ENCODE measurements at places on chromosomes 1 and 21.
A peak's percentile ranks its signal among the peaks of the same experiment; 100 is the strongest.

DNA sequence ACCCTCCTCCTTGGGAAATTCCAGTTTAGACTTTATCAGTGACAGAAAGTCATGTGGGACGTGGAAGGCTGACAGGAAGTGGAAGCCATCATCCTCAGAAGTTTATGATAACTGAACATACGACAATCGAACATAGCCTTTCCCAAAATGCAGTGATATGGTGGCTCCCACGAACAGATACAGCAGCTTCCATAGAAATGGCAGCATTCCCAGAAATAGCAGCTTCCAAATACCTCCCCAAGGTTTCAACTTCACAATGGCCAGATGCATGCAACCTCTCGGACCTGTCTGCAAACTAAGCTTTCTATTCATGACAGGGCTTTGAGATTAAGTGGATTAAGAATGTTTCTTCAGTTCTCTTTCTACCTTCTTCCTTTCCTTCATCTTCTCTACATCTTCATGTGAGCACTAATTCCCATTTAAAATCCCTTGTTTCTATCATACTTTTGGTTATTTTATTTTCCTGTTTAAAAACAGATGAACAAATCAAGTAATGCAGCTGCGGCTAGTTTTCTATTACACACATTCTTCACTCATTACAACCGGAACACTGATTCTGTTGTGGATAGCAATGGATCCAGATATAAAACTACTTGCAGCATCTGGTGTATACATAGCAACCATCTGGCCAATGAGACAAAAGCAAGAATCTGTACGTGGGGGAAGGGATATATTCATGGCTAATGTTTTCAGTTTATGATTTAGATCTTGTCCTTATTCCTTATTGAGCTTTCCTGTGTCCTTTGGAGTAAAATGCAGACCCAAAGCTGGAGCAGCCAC lies 304.8 kb downstream of the BRINP3 start:
- no peak for DNase-seq

GRCh38 chr1:106515375-106515774 lies 541.1 kb upstream of the PRMT6 start:
- no peak for DNase-seq

GRCh38 chr1:197486946-197487345 lies 218.9 kb downstream of the CRB1 start:
- no peak for DNase-seq

DNA sequence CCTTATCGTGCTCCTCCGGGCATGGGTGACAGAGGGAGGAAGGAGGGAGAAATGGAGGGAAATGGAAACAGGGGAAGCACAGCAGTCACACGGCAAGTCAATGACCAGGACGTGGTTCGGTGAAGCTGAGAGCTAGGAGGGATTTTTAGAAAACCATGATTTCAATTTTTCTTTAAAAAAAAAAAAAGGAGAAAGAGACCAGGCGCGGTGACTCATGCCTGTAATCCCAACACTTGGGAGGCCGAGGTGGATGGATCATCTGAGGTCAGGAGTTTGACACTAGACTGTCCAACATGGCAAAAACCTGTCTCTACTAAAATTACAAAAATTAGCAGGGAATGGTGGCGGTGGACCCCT lies 776 bp upstream of the TNFRSF9 start:
- DNase-seq = no peak

DNA sequence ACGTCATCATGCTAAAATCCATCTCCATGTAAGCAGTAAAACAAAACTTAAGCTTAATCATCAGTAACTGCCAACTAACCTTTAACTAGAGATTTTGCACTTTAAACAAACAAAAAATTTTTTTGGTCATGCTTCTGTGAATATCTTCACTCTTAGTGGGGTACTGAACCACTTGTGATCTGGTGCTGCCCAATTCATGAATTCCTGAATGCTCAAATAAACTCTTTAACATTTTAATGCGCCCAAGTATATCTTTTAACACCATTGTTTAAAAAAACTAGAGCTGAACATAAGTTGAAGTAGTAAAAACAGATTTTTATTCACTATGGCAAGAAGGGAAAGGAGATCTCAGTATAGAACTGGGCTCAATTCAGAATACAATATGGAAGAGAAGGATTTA lies 196.9 kb upstream of the USP24 start:
- no peak for DNase-seq

DNA sequence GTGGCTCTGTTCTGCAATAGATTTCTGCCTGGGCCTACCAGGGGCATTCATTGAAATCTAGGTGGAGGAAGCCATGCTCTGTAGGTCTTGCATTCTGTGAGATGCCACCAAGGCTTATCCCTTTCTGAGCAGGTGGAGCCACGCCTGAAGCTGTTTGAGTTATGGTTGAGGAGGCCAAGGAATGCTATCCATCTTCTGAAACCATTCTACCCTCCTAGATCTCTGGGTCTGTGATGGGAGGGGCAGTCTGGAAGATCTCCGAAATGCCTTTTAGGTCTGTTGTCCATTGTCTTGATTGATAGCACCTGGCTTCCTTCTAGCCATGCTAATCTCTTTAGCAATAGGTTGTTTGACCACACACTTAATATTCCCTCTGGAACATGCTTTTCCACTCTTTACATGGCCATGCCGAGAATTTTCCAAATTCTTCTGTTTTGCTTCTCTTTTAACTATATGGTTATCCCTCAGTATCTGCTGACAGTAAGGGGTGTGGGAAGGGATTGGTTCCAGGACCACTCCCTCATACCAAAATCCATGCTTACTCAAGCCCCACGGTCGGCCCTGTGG lies 45.2 kb downstream of the AK4 start:
- no peak for DNase-seq

DNA sequence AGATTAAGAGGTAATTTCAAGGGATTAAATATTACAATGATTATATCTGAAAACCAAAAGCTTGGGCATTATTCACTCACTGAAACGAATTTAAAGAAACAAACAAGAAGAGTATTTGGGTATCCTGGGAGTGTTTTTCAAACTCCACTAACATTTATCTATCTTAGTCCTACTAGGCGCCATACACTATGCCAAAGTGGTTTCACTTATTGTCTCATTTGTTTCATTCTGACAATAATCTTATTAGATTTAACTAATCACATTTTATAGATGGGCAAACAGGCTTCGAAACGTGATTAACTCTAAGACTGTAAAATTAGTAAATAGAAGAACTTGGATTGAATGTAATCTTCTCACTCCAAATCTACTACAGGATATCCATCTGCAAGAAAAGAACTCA lies 25.4 kb downstream of the ASH1L start:
- no peak for DNase-seq

GRCh38 chr21:26966649-26967061 lies 233 bp downstream of the ADAMTS5 start:
- DNase-seq = no peak

GRCh38 chr21:35408401-35408800 lies 359.3 kb upstream of the RUNX1 start:
- no peak for DNase-seq

DNA sequence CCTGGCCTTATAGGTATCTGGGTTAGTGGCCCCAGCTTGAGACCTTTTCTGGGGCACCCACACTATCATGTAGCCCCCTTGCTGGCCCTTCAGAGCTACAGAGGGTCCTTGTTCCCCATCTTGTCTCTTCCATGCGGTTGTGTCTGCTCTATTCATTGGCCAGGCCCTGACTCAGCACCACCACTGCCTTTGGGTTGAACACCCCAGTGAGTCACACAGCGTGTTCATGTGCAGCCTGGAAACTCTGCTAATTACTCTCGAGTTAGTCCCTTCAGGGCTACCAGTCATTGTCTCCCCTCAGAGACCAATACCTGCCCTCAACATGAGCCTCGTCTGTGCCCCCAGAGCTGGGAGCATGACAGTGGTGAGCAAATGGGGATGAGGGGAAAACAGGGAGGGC lies 28.2 kb upstream of the IKBKE start:
- DNase-seq = no peak

- no peak for DNase-seq
Observed at GRCh38 chr1:17098446-17099317, 20.6 kb downstream of the PADI2 start.

DNA sequence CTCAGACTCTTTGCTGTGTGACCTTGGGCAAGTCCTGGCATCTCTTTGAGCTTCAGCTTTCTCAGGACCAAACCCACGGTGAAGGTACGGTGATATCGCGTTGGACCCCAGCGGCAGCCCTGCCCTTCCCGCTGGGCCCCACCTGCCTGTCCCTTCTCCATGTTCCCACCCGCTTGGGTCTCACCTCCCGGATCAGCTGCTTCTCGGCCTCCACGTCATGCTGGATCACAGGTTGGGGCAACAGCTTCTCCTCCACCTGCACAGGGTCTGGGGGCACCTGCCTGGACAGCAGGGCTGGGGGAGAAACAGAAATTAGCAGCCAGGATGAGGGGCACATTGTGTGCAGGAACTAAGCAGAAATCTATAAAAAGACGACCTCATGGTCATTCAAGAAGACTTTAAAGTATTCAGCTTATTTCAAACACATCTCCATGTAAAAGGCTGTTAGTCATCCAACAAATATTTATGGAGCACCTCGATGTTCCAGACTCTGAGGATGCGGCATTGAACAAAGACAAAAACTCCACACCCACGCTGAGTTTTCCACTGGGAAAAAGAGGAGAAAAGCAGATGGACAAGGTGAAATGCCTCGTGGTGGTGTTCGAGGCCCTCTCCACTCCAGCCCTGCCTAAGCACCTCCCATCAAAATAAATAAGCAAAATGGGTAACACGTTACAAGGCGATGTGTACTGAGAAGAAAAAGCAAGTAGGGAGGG lies 19.5 kb downstream of the KIF17 start:
- DNase-seq = no peak

- peak; percentile 85 for DNase-seq
Observed at GRCh38 chr1:64042331-64043100, 160.9 kb upstream of the UBE2U start.

DNA sequence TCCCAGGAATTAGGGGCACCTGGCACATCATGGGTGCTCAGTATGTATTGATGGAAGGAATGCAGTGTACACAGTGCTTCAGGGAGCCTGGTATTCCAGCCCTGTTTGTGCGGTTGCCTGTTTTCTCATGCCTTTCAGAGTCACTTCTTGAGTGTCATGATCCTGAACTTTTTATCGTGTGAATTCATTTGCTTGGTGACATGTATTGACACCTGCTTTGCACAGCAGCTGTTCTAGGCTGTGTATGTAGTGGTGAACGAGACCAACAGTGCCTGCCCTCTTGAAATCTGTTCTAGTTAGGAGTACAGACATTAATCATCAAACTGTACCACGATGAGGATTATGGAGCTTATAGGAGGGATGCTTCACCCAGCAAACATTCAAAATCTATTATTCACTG lies 6.1 kb downstream of the HTR6 start:
- no peak for DNase-seq

- no peak for DNase-seq
Observed at GRCh38 chr1:176494436-176494835, 31.5 kb downstream of the PAPPA2 start.

- no peak for DNase-seq
Observed at GRCh38 chr1:39322431-39322830, 117.9 kb downstream of the MACF1 start.

- no peak for DNase-seq
Observed at GRCh38 chr1:100239961-100240360, 9.7 kb downstream of the DBT start.

- no peak for DNase-seq
Observed at GRCh38 chr1:23196627-23197328, 20.5 kb downstream of the HTR1D start.

DNA sequence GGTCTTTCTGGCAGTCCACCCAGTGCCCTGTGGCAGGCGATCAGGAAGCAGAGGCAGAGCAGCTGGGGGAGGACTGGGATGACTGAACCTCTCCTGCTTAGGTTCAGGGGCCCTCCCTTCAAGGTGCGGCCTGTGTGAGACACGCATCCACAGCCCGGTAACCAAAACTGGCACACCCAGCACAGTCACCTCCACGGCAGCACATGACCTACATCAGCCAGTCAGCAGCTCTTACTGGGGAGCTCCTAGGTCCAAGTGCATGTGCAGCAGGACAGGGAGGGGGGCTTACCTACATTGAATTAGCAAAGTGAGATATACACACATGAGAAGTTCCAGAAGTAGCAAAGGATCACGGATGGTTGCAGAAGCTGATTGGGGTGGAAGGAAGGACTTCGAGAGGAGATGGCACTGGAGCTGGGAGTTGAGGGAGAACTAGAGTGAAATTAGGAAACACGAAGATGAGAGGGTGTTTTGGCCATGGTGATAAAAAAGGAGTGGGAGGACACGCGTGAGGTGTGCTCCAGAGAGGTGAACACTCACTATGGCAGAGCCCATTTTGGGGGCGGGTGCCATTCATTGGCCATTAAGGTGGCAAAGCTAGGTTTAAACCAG lies 51.4 kb upstream of the IRF2BP2 start:
- DNase-seq = peak; percentile 85

DNA sequence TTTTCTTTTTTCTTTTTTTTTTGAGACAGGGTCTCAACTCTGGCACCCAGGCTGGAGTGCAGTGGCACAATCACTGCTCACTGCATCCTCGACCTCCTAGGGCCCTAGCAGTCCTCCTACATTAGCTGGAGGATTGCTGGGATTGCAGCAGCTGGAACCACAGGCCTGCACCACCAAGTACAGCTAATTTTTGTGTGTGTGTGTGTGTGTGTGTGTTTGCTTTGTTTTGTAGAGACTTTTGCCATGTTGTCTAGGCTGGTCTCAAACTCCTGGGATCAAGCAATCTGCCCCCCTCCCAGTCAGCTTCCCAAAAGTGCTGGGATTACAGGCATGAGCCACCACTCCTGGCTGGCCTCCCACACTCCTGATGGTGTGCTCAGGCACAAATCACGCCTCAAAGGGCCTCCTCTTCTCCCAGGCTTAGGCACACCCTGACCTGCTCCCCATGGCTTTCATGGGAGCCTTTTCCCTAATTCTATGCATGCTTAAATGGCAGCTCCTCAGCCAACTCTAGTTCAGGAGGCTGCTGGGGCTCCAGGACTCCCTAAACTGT lies 9.4 kb downstream of the FAM229A start:
- no peak for DNase-seq

DNA sequence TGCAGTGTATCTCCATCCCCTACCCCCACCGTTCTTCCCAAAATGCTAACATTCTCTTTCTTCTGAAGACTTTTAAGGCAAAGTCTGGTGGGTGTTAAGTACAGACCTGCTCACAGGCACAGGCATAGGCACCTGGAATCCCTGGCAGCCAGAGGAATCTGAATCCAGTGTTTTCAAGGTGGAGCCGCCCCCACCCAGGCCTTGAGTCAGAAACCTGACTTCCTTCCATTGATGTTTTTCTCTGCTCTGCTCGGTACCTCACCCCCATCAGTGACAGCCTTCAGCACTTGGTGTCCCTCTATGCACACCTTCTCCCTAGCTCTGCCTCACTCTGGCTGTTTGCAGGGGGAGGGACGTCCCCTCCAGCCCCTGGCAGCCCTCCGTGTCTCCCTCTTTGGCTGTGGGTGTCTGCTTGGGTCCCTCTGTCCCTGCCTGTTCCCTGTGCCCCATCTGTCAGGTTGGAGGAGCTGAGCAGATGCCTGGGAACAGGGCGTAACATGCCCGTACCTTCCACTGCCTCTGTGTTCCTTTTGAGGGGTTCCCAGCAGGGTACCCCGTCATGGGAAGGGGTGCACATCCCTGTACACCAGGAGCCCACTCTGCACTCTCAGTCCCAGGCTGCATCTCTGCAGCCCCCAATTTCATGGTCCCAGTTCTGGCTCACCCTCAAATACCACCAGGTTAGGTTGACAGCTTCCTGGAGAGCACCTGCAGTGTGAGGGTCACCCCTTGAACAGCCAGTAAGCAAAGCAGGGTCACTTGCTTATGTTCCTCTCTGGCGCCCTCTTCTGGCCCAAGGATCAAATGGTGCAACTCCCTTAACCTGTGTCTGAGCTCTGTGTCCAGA lies 6.7 kb downstream of the NCDN start:
- DNase-seq = peak; percentile 69

Measured in lower leg skin (tissue), 4 donors.